ENCODE measurements at places on chromosomes 12 and 14.

GRCh38 chr14:99033951-99034350 lies 238.0 kb downstream of the BCL11B start:
- DNase-seq: no peak

DNA sequence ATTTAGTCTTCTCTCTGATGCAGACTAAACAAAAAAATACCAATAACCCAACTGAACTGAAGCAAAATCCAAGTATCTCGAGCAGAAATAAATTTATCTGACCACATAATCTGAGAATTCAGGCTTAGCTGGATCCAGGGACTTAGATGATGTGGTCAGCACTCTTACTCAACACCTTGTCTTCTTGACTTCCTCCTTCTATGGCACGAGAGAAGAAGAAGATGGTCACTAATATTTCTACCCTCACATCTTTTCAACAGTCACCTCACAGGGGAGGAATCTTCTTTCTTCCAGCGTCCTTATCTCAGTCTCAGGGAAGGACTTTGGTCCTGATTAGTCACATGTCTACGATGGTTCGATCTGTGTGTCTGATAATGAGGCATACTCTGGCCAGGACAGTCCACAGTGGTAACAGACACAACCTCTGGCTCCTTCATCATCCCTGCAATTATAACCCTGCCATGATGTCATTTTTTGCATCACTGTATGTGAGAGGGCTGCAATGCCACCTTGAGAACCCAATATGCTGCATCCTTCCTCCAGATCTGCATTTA lies 15.8 kb downstream of the RGS6 start:
- no peak for DNase-seq

- DNase-seq: no peak
Observed at GRCh38 chr14:81521356-81521755, 12.3 kb downstream of the SEL1L start.

GRCh38 chr12:132081423-132081822 lies 62.7 kb downstream of the DDX51 start:
- no peak for DNase-seq

- DNase-seq: no peak
Observed at GRCh38 chr14:76181546-76181945, 29.8 kb downstream of the GPATCH2L start.

GRCh38 chr14:84458881-84459280 lies 1071.1 kb upstream of the FLRT2 start:
- DNase-seq: no peak

DNA sequence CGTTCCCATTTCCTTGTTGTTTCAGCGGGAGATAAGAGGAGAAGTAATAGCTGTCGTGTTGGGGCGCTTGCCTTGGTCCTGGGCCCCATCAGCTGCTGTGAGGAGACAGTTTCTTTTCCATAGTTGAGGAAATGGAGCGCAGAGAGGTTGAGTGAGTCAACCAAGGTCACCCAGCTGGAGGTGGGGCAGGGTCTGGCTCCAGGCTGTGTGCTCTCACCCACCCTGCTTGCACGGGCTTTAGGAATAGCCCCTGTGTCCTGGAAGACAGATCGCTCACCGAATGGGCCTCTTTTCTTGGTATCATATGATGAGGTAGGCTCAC lies 165.7 kb upstream of the RTL1 start:
- peak; percentile 15 for DNase-seq

DNA sequence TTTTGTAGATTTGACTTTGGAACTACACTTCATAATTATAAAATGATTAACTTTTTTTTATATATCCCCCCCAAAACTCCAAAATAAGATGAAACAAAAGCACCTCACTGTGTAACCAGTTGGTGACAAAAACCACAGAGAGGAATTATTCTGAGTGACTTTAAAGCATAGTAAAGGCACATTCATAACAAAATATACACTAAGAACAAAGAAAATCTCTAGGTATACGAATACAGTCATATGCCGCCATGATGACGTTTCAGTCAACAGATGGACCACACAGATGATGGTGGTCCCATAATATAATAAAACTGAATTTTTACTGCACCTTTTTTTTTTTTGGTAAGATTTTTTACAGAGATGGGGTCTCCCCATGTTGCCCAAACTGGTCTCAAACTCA lies 70.7 kb downstream of the MED13L start:
- no peak for DNase-seq

- DNase-seq: peak; percentile 25
Observed at GRCh38 chr14:68782091-68782981, 10.5 kb downstream of the ZFP36L1 start.

DNA sequence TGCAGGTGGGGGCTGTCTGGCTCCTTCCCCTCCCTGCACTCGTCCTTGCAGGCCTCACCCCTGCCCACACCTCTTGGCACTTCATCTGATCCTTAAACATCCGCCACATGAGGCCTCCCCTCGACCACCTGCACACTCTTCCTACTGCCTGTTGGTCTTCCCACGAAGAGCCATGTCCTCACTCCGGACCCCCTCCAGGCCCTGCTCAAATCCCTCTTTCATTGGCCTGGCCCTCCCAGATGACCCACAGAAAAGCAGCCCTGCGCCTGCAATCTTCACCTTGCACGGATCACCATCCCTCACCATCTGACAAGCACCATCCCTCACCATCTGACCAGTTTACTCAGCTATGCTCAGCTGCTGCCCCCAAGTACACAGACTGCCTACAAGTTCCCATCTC lies 193.6 kb downstream of the BCL11B start:
- DNase-seq: no peak

DNA sequence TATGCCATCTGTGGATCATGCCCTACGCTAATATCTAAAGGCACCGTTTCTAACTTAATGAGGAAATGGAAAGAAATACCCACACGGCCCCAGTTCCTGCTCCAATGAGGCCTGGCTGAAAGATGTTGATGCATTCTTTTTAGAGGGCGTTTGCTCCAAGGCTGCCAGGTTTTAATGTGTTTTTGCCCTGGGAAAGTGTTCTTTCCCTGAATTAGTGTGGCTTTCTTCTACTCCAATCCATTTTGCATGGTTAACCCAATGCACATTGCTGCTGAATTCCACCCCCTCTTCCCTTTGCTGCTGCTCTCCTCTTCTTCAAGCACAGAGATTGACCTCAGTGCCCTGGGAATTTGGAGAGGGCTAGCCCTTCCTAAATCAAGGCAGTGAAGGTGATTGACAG lies 1.1 kb downstream of the MYF5 start:
- no peak for DNase-seq

DNA sequence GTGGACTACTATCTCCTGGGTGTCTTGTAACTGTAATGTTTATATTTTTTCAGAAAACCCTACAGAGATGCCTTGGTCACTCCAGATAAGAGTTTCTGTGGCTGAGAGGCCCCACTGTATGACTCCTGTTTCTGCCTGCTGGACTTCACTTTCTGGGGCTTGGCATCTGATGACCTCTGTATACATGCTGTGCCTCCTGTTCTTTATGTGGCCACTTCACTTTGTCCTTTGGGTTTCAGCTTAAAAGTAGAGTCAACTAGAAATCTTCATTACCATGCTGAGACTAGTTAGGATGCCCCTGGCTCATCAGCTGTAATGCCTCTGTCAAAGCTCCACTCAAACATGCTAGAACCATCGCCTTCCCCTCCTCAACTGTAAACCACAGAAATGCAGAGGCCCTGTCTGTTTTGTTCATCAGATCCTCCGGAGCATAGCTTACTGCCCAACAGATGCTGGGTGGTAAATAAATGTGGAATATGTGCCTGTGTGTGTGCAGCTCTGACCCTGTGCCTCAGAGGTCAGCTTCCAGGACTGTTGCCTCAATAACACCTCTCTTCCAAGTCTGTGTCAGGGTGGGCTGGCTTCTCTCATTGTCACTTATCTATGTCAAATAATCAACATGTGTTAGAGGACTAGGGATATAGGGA lies 25.5 kb downstream of the ZNF664 start:
- no peak for DNase-seq

DNA sequence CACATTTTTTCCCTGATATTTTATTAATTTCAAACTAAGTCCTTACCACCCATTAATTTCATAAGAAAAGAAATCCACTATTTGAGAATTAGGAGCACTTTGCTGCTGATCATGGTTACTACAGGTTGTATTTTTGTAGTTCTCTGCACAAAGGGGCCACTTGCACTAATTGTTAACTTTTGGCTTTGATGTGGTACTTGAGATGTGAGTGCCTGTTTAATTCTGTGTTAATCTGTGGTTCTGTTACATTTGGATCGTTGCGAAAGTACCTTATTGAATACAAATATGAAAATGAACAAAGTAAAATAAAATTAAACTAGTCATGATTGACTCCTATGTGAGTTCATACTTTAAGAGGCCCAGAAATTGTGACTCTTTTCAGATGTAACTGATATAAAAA lies 374.9 kb upstream of the RGS6 start:
- no peak for DNase-seq

DNA sequence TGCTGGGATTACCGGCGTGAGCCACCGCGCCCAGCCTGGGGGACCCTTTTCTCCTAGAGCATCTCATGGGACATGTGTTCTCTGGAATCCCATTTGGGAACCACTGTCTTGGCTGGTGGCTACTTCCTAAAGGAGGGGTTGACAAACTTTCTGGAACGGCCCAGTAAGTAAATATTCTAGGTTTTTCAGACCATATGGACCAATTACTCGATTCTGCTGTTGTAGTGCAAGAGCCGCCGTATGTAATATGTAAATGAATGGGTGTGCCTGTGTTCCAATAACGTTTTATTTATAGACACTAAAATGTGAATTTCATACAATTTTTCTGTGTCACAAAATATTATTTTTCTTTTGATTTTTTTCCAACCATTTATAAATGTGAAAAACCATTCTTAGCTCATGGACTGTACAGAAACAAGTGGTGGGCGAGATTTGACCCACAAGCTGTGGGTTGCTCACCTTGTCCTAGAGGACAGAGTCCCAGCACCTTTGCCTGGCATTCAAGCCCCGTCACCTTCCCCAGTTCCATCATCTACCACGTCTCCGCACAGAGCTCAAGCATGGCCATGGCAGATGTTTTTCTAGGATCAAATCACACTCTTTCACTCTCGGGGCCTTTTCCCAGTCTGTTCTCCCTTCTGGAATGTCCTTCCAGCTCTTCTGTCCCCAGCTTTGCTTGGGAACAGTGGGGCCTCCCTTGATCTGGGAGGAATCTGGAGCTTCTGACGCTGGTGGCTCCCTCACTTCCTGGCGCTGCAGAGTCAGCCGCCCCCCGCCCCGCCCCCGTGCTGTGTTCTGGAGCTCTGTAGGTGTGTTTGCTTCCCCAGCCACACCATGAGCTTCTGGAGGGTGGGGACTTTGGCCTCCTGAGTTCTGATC lies 17.9 kb upstream of the RCOR1 start:
- peak; percentile 55 for DNase-seq

DNA sequence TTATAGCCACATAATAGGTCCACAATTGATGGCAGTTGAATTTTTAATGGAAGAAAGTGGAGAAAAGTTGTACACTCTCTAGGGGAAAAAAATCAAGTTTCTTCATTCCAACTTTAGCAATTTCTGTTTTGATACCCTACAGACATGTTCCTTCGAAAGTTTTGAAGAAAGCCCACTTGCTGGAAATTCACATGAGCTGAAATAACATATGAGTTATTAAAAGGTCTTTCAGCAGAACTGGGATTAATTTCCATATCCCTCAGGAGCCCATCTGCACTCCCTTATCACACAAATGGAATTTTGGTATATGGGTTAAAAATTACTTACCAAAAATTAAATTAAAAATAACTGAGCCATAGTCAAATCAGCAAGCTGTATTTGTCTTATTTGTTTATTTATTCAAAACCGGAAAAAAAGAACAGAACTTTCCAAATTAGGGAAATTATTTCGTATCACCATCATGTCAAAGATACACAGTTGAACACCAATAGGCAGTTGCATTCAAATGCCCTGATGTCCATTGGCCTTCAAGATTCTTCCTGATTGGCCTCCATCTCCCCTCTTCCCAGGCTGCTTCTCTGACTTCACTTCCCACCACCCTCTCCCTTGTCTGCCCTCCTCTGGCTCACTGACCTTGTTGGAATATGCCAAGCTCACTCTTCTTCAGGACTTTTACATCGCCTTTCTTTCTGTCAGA lies 445.5 kb downstream of the EGLN3 start:
- no peak for DNase-seq

- DNase-seq: no peak
Observed at GRCh38 chr12:104172570-104172947, 34.5 kb upstream of the NFYB start.

DNA sequence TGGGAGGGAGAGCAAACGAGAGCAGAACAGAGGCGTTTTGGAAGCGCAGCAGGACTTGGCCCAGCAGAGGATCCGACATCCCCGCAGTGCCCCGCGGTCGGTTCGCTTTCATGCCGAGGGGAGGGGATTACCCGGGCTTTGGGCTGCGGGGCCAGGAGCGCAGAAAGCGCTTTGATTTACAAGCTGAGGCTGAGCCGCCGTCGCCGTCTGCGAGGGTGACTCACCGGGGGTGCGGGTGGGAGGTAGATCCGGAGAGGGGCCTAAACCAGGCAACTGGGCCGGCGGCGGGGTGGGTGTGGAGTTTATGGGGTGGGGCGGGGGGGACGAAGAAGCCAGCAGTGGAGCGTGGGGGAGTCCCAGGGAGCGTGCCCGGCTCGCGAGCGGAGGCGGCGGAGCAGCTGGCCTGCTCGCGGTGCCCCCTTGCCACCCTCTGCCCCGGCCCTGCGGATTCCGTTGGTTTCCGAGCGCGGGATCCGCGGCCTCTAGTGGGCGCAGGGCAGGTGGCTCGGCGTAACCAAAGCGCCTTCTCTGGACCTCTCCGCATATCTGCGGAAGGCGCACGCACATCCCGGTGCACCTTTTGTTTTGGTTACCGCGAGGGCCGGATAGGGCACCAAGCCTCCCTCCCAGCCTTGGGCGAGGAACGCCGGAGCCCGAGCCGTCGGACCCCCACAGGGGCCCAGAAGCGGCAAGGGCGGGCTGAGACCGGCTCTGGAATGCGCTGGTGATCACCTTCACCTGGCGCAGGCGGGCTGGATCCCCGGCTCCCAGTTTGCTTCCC lies 2.6 kb downstream of the SIX4 start:
- peak; percentile 70 for DNase-seq
